ENCODE measurements at places on chromosomes 12 and 14.

GRCh38 chr12:38053113-38053512, 263.5 kb upstream of the ALG10B start:
- DNase-seq: no peak

DNA sequence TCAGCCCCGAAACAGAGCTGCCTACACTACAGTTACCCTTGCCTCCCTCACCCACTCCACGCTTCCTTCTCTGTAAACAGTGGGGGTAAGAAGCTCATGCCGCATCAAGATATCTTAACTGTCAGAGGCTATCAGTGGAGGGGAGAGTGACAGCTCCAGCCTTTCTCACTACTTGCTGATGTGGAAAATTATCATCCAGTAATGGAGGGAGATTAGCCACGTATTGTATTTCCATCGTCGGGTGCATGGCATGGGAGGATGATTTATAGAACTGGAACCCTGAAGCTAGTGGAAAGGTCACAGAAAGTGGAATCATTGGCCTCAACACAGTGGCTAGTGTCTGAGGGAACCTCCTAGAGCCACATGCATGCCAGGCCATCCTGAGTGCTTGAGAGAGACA, 270.9 kb upstream of the FKBP4 start:
- DNase-seq: no peak

- DNase-seq: no peak
Measured at GRCh38 chr12:22228022-22228875, 106.3 kb downstream of the ST8SIA1 start.

DNA sequence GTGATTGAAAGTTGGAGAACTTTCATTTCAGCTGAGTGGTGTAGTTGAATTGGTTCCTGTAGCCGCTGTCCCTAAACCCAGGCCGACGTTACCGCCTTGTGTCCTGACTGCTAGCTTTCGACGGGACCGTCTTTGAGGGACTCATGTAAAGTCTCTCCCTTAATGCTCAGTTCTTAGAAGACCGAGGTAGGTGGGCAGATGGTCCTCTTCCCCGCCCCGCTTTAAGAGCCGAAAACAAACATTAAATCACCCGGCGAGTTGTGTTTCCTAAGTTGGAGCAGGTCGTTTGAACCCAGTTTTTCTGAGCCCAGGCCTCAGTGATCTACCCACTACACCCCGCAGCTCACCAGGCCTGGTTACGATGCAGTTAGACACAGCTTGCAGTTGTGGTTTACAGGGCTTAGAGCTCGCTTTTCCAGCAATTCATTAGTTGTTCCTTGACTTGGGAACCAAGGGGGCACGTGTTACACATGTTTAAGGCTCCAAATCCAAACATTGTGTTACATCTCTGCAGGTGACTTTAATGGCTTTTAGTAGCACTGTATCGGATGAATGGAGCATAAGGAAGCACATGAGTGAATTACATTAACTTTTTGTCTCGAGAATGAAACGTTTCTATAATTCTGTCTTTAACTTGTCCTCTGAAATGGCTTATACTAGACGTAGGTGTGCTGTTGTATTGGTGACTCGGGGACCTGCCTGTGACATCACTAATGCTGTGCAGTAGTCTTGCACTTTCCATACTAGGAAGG, 790 bp downstream of the NEDD1 start:
- no peak for DNase-seq

DNA sequence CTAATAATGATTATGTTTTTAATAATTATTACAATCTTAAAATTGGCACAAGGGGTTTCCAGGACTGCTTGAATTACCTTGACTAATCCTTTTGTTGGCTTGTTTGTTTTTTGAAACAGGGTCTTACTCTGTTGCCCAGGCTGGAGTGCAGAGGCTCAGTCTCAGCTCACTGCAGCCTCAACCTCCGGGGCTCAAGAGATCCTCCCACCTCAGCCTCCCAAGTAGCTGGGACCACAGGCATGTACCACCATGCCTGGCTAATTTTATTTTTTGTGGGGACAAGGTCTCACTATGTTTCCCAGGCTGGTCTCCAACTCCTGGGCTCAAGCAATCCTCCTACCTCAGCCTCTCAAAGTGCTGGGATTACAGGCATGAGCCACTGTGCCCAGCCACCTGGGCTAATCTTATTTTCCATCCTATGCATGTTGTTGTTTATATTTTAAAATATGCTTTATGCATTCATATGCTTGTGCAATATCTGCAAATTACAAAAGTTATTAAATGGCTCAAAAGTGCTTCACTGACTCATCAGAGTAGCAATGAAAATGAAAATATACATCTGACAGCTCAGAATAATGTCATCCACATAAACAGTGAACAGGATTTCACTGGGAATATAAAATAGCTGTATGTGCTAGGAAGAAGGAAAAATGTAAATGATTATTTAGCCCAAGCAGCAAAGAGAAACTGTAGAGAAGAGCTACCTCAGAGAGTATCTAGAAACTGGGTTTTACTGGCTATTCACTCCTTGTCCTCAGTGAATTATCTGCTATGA, 24.8 kb upstream of the PLEKHG6 start:
- no peak for DNase-seq

DNA sequence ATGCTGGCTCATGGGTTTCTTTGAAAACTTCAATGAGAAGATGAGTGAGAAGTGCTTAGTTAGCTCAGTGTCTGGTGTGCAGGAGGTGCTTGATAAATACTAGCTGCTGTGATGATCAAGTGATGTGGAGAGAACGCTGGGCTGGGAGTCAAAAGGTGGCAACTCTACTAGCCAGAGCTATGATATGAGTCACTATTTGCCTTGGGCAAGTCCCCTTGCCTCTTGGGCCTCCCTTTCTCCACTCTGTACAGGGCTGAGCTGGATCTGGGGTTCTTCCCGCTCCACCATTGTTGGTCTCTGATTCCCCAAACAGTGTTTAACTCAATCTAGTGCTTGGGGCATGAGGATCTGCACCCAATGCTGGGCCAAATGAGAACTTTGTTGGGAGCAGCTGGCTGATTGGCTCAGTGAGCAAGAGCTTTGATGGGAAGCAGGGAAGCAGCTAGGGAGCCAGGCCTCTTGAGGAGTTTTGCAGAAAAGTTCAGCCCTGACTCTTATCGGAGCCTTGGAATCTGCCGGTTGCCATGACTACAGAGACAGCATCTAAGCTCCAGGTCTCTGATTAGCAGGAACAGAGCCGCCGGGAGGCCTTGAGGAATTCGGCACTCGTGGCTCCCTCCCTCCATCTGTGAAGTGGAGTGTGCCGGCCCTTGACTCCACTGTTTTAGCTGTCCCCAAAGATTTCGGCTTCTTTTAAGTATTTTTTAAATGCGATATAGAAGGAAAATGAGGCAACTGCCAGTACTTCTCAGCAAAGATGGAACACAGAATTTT, 82.1 kb upstream of the HSPB8 start:
- no peak for DNase-seq

DNA sequence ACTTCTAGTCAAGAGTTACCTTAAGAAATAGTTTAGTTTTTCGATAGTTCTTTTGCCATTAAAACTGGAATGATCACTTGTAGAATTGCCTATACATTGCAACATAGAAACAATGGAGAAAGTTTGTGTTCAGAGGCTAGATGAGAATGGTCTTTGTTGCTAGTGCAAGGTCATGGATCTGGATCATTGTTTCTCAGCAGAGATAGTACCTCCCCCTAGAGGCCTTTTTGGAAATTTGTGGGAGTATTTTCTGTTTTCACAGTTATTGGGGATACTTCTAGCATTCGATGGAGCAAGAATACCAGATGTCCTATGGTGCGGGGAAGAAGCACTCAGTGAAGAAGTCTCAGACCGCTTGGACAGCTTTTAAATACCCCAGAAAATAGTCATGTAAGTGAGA, 138.8 kb upstream of the HMGA2 start:
- DNase-seq: no peak

DNA sequence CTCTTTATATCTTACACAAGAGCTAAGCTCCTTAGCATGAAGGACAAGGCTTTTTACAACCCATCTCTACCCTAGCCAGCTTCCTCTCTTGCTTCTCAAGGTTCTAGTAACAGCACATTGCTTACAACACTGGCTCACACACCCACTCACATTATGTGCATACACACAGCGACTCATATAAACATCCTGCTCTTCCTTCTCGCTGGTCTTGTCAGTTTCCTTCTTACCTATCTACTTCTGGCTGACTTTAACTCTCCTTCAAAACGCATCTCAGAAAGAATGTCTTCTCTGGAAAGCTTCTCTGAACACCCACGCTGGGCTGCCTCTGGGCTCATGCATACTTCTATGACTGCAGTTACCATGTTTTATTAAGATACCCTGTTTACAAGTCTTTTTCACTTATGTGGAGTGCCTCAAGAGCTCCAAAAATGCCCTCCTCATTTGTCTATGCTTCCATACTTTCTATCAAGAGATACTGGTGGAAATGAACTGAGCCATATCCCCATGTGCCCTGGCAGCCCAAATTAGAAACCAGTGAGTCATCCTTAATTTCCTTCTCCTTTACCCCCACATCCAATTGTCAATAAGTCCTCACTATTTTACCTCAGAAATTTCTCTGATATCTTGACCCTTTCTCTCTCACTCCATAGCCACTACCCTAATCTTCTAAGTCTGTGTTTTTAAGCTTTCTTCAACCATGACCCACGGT, 126.9 kb upstream of the KRAS start:
- peak; percentile 65 for DNase-seq

- no peak for DNase-seq
Measured at GRCh38 chr14:65261946-65262345, 150.6 kb upstream of the FUT8 start.

- DNase-seq: no peak
Measured at GRCh38 chr12:5094551-5094950, 50.9 kb downstream of the KCNA5 start.

DNA sequence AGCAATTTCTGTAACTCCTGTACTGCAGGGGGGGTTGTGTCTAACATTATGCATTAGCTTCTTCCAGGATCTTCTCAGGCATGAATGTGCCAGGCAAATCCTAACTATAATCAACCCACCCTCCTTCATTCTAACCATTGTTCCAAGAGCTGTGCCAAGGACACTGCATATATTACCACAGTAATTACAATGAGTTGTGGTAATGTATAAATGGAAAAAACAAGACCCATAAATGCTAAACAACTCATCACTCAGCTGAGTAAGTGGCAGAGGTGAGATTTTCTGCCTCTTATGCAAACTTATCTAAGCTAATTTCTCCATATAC, 80.6 kb downstream of the PRKD1 start:
- no peak for DNase-seq

- DNase-seq: no peak
Measured at GRCh38 chr12:118183711-118184110, 47.8 kb downstream of the PEBP1 start.

- DNase-seq: no peak
Measured at GRCh38 chr14:90416720-90417119, 19.9 kb downstream of the CALM1 start.

DNA sequence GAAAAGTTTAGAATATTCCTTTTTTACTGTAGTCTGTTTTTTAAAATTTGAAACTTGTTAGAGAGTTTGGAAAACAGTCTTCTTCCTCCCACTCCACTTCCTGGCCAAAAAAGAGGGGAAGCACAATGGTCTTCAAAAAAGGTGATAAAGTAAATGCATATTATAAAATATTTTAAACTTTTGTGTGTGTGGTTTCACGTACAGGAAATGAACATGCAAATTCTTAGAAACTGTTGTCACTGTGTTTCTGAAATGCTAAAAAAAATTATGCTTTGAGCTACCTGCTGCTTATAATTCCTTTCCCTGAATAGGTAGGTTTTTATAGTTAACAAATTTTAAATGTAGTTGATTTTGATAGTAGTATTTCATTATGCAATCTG, 2.9 kb downstream of the FGFR1OP2 start:
- DNase-seq: no peak

DNA sequence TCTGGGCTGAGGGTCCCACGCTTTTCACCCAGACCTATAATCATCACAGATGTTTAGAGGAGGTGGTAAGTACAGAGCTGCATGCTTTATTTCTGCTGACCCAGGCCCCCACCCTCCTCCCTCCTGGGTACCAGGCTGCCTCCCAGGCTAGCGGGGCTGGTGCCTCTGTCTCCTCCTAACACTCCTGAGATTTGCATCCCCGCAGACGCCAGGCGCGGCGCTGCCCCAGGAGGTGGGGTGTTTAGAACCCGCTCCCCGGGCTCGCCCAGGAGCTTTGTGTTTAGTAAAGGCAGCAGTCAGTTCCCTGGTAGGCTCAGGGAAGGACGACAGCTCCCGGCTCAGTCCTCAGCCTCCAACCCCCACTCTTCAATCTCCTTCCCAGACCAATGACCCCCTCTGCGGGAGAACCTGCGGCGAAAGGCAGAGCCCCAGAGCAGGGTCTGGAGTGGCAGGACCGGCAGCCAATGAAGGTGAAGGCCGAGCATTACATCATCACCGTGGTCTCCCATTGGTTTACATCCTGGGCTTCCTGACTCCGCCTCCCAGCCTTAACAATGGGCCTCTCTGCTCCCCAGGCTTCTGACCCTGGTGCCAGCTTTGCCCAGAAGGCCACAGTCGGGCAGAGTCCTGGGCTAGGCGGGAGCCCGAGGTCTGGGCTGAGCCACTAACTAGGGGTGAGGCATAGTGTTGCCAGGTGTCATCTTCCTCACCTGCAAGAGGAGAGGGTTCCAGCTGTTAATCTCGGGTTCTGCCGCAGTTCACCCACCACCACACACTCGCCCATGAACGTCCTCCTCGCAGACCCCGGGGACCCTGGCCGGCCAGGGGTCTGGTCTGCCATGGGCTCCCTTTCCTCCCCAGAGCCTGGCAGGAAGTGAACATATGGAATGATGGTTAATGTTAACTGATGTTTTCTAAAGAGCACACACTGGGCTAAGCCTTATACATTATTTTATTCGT, 57.5 kb downstream of the CALM1 start:
- DNase-seq: no peak

DNA sequence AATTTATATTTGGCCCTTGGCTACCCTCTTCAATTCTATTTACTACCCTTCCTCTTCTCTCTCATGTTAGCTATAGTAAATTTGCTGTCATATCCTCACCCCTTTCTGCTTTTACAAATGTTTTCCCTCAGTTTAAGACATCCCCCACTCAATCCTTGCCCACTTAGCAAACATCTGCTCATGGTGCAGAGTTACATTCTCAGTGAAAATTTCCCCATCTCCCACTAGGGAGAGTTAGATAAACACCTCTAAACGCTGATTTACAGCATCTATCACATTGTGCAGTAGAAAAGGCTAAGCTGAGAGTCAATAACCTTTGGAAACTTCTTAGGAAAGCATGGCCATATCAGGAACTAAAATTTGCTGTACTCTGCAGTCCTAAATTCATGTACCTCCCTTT, 69.0 kb downstream of the DENND5B start:
- DNase-seq: no peak

DNA sequence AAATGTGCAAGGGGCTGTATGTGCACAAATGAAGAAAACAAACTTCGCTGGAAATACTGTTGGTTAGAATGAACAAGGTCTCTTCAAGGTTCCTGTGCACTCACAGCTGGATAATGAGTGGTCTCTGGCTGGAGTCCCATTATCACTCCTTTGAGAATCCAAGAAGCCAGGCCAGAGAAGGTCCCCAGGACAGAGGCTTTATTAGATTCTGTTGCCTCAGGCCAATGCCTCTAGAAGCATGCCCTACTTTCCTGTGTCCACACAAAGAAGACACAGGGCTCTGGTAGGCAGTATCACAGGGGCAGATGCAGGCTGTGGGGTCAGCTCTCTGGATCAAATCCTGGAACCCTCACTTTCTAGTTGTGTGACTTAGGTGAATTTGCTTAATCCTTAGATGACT, 384.7 kb downstream of the GRIN2B start:
- DNase-seq: no peak

Measured in epithelial cell of prostate (primary cell).